ENCODE measurements at places on chromosomes 2 and 18.

DNA sequence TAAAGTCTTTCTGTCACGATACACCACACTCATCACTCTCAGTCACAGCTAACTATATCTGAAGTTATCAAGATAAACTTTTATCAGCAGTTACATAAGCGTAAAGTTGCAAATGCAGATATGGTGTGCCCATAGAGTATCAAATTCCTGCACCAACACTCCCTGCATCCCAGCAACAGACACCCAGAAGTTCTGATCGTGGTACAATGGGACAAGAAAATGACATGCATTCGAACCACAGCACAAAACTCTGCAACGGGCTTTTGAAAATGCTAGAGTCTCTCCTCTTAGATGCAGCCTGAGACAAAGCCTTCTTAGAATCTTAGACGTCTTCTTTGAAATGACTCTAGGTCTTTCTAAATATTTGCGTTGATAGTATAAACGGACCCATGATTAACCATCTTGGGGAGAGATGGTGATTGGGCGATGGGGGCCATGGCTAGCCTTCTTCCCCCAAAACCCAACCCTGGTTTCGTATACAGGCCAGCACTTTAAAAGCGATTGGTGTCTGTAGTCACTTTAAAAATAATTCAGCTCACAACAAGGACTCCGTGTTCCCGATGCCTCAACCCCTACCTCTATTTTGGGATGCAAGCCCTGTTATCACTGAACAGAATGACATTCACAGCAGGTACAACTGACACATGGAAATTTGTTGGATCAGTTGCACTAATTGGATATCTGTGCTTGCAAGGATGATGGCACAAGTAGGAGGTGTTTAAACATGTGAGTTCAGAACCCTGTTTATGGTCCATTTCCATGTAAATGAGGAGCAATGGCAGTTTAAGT lies 286.6 kb downstream of the MYT1L start:
- no peak for DNase-seq

- DNase-seq, result no peak
Measured at GRCh38 chr18:46301571-46301970, 197.4 kb downstream of the HAUS1 start.

DNA sequence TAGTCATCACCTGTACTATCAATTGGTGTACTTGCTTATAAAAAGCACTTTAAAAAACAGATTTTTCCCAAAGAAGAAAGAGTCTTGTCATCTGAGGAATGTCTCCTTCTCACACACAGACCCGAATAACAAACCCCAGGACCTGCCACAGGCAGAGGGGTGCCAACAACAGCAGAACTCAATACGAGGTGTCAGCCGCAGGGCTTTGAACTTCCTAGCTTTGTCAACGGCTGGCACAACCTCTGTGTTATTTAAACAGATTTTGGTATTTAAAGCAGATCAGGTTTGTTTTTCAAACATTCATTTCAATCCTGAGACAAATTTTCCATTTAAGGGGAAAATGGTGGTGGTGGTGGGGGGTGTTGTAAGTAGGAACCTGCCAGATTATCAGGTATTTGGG lies 138.4 kb upstream of the RIOK3 start:
- no peak for DNase-seq

DNA sequence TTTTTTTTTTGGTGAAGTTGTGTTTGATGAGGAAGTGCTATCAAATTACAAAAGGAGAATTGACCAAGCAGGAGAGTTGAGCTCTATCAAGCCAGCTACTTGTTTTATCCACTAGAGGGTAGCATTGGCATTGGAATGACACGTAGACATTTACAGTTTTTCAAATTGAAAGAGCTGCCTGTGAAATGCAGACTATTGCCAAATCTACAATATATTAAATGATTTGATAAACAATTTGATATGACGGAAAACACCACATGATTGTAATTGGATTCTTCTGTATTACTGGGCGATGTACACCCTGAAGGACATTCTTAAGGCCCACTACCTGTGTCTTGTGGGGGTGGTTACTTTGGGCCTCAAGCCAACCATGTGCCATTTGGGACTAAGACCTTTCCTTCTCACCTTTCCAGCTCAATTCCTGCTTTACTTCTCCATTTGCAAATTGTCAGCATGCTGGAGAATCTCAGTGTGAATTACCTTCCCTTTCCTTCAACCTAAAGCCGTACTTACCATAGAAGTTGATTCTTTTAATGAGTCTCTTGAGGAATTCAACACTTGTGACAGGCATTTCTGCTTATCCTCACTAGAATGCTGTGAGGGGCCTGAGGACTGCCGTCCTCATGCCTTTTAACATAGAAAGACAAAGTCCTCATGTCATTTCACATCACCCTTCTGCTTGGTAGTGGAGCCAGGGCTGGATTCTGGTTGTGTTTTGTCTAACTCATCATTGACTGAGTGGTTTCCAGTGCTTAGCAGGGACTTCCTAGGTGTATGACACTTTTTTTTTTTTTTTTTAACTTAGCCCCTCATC lies 134.8 kb upstream of the THUMPD2 start:
- DNase-seq, result peak; percentile 71

DNA sequence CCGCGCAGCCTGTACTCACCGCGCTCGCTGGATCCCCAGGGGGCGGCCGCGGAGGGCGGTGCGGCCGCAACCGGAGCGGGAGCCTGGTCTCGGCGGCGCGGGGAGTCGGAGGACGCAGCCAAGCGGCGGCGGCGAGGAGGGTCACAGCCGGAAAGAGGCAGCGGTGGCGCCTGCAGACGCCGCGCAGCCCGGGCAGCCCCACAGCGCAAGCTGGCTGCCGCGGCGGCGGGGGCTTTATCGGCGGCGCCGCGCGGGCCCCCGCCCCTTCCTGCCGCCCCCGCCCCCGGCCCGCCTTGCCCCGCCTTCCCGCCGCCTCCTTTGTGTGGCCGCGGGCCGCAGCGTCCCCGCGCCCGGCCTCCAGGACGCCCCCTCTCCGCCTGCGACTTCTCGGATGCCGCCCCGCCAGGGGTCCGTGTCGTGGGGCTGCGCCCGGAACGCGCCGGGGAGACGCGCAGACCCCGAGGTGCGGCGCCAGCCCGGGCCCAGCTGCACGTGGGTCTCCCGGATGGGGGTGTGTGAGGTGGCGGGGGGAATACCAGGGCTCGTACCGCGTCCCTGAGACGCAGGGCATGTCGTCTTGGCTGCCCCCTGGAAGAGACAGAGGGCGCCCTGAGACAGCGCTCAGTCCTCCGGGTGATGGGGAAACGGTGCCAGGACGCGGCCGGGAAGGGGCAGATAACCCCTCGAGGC lies at the start of gene SERPINE2:
Gene SERPINE2, minus strand, starts transcription at position 207 of the 690 bp plus-strand sequence. CDS start 37,386 bp downstream, outside the sequence.
- DNase-seq, result peak; percentile 79

DNA sequence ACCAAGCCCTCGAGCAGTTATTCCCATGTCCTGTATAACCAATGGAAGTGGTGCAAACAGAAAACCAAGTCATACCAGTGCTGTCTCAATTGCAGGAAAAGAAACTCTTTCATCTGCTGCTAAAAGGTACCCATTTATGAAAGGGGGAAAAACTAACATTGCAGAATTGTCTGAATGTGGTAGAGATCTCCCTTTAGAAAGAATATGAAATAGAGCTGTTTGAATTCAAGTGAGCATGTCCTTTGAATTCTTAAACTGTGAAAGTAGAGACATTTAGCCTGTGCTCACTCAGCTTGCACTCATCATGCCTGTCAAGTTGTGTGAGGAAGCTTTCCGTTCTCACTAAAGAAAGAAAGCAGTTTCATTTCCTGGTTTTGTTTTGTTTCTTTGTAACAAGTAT lies 87.4 kb downstream of the EML4 start:
- DNase-seq, result no peak

DNA sequence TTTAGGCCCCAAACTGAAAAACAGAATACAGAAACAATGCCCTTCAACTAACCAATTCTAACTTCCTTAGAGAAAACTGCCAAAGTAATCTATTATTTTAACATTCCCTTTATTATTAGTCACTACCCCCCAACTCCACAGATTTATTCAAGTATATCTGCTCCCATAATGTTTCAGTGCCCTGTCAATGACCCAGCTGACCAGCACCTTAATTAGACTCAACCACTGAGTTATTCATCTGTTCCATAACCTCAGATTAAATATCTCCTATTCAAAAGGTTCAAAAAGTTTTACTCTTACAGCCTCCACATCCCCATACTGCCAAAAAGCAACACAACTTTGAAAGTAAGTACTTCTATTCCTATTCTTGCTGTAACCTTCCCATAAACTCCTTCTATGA lies 202.4 kb downstream of the EXOC6B start:
- DNase-seq, result no peak

DNA sequence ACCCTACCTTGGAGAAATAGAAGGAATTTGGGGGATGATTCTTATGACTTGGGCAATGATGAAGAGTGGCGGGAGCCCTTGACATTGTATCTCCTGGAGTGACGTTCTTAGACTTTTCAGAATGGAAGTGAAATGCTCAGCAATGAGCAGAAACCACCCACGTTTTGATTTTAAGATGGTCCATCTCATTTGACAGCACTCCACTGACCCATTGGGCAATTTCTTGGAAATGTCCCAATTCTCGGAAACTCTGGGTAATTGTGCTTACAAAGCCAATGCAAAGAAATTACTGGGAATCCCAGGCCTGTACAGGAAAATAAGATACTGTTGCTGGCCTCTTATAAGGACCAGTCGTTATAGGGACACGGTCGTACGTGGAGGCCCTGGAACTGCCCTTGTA lies 170.0 kb upstream of the COPS8 start:
- no peak for DNase-seq

DNA sequence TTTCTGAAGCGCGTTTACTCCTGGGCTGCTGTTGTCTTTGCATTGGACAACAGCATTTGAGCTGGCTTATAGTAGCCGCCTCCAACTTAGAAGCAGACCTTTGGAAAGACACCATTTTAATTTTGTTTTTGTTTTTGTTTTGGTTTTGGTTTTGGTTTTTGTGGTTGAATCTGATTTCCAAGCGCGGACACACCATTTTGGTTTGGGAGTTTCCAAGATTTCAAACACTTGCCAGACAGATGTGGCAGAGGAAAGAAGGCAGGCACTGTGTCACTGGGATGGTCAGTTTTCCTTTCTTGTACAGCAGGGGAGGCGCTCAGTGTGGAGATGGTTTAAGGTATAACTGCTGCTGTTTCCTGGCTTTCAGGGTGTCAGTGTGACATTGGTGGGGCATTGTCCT lies 126.8 kb downstream of the LAMA3 start:
- no peak for DNase-seq

GRCh38 chr2:72077702-72078169 lies 69.9 kb downstream of the CYP26B1 start:
- no peak for DNase-seq

- no peak for DNase-seq
Measured at GRCh38 chr18:60746919-60747318, 374.3 kb upstream of the MC4R start.

GRCh38 chr2:186724736-186725135 lies 30.9 kb downstream of the FAM171B start:
- no peak for DNase-seq

DNA sequence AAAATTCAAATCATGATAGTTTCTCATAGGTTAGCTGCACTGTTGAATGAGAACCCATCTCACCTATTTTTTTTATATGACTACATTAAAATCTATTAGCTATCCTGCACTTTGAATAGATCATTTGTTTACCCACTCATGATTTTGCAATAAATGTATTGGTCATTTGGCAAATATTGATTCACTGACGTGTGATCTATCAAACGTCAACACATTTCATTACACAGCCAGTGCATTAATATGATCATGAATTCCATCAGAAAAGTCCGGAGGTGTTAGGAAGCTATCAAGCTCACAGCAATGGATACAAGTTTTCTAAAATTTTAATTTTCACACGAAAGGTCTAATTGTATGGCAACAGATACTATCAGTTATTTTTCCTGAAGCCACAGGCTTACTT lies 128.2 kb upstream of the ID2 start:
- DNase-seq, result no peak

DNA sequence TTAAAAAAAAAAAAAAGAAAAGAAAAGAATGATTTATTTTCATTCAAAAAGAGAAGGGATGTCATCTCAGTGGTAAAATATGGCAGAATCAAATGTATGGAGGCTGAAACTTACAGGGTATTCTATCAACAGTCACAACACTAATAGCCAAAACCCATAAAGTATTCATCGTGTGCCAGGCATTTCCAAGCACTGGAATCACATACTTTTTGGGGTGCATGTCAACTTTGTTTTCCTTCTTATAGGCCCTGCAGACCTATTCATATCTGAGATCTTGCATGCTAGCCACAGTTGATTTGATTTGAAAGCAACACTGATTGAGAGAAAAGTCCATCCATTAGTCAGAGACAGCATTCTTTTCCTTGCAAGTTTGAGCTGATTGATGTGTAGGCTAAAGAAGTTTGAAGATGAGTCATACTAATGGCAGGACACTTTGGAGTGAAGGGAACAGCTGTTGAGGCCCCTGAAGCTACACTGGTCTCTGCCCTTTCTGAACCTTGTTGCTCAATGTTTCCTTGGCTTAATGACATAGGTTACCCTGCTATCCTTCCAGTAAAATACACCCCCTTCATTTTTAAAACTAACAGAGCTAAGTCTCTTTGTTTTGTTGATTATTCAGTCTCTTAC lies 22.0 kb downstream of the KATNAL2 start:
- DNase-seq, result no peak

GRCh38 chr2:128601298-128602037 lies 282.8 kb upstream of the HS6ST1 start:
- no peak for DNase-seq

GRCh38 chr2:67574230-67574629 lies 177.1 kb downstream of the ETAA1 start:
- DNase-seq, result no peak

DNA sequence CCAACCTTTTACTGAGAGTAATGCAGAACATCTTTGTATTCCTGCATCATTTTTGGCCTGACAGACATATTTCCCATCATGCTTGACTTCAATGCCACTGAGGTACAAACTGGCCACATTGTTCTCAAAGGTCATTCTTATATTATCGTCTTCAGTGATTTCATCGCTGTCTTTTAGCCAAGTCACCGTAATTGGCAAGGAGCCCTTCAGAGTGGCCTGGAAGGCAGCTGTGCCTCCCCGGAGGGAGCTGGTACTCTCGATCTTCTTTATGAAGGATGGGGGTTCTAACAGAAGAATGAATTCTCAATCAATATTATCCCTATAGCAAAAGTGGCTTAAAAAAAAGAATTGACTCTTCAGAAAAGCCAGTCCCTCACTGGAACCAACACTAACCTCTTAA lies 75.9 kb downstream of the TTN start:
- DNase-seq, result no peak

DNA sequence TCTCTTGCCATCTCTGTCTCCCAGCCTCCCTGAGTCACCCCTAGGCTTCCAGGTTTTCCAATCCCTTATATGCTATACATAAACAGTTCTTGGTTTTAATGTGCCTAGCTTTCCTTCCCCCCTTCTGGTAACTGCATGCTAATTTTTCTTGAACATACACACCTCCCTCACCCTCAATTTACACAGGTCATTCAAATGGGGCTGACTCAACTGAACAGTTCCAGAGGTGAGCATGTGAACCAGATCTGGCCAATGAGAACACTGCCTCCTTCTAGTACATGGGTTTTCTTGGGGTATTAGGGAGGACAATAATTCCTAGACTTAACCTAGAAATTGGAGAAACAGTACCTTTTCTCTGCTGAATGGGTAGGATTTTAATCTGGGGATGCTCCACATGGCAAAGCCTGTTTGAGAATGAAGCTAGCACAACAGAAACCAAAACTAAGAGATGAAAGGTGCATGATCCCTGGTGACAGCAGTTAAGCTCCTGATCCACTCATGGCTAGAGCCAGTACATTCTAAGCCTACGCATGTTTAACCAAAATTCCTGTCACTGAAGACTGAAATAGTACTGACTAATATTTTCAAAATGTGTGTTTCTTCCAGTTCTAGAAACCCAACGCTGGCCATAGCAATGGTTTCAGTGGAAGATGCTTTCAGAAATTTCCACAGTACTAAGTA lies 11.8 kb downstream of the SLC25A12 start:
- DNase-seq, result no peak

- no peak for DNase-seq
Measured at GRCh38 chr18:36124841-36125240, 4.3 kb downstream of the SLC39A6 start.

Measured in midbrain (tissue), 1 donor.